ENCODE measurements at places on chromosomes 13 and 19.
A peak's percentile ranks its signal among the peaks of the same experiment; 100 is the strongest.

DNA sequence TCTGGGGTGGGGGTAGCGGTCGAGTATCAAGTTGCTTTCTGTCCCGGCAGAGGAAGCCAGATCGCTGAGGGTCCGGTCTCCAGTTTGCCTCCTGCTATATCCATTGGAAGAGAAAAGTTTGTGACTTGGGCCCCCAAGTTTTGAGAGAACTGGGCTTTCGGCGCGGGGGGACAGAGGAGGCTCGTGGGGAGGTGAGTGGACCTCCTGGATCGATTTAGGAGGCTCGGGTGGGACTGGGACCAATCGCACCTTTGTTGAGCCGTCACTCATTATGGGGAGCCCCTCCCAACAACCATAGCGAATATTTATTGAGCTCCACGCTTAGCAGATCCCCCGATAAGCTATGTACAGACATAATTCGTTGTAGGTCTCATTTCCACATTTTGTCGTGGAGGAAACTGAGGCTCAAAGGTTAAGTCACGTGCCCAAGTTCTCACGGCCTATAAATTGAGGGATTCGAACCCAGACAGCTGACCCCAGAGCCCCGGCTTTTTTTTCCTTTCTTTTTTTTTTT lies 909 bp downstream of the RFXANK start:
- no peak for ATAC-seq

- peak; percentile 10 for ATAC-seq
These were observed 81.3 kb downstream of the SLC7A1 start for GRCh38 chr13:29513981-29514719.

DNA sequence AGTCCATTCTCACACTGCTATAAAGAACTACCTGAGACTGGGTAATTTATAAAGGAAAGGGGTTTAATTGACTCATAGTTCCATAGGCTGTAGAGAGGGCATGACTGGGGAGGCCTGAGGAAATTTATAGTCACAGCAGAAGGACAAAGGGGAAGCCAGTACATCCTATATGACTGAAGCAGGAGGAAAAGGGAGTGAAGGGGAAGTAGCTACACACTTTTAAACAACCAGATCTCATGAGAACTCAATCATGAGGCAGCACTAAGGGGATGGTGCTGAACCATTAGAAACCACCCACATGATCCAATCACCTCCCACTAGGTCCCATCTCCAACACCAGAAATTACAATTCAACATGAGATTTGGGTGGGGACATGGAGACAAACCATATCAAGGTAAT lies 209.1 kb downstream of the DIAPH3 start:
- ATAC-seq, result no peak

GRCh38 chr13:94371855-94372254 lies 107.6 kb downstream of the DCT start:
- ATAC-seq, result no peak

- ATAC-seq, result peak; percentile 21
These were observed at the start of gene LIM2 for GRCh38 chr19:51387924-51388389. LIM2 (minus strand) TSS chr19:51387974; CDS start chr19:51387443, 531 bp downstream.

GRCh38 chr19:35657904-35658700 lies 8.2 kb upstream of the UPK1A start:
- no peak for ATAC-seq

GRCh38 chr19:798415-799075 lies 1.3 kb downstream of the PTBP1 start:
- no peak for ATAC-seq

DNA sequence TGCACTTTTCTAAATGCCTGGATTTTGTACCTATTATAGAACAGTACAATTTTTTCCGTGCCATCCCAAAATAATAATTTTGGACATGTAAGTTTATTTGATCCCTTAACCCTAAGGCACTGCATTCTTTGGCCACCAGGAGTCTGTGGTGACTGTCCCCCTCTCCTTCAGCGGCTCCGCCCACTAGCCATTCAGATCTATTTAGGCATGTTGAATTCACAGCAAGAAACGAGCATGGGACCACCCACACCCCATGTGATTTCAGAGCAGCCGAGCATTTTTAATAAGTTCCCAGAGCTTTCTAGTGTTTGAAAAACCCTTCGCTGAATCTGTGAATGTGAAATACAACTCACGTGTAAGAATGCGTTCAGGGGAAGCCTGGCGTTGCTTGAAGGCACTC lies 567.5 kb downstream of the MYO16 start:
- ATAC-seq, result no peak

- peak; percentile 22 for ATAC-seq
These were observed 46.2 kb downstream of the SKA3 start for GRCh38 chr13:21130116-21130515.

DNA sequence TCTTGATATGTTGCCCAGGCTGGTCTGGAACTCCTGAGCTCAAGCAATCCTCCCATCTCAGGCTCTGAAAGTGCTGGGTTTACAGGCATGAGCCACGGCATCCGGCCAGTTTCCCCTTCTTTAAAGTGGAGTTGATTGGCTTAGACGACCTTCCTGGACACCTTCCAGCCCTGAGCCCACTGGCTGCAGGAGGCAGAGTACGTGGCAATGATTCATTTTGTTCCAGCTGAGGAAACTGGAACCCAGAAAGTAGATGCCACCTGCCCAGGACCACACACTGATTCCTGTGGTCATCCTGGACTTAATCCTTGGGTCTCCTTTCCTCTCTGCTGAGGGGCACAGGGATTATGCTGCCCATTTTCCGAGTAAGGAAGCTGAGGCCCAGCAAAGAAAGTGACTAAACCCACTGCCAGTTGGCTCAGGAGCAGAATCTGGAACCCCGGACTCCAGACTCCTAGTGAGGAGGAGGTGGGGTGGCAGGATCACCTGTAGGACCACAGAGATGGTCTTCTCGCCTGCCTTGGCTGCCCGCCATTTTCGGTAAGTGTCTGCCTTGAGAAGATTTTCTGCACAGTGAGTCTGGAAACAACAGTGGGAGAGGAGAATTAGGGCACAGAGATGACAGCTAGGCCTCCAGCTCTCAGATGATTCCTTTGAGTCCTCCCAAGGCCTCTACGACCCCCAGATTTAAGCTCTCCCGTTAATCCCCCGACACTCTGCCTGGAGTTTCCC lies 737 bp downstream of the XRCC1 start:
- no peak for ATAC-seq

DNA sequence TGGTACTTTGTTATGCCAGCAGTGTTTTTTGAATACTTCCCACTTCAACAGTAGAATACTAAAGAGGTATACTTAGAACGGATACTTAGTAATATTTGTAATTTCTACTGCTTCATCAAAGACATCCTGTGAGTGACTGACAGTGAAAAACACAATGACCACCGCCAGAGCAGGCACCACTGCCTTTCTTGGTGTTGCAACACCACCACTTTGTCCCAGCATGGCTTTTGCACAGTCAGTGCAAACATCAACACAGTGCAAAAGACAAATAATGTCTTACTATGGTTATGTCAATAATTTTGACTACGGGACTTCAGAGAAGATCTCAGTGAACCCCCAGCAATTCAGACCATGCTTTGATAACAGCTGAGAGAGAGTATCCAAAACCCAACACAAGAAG lies 220.5 kb downstream of the RBM26 start:
- no peak for ATAC-seq

- peak; percentile 65 for ATAC-seq
These were observed 154.4 kb downstream of the GGACT start for GRCh38 chr13:100434010-100434763.

DNA sequence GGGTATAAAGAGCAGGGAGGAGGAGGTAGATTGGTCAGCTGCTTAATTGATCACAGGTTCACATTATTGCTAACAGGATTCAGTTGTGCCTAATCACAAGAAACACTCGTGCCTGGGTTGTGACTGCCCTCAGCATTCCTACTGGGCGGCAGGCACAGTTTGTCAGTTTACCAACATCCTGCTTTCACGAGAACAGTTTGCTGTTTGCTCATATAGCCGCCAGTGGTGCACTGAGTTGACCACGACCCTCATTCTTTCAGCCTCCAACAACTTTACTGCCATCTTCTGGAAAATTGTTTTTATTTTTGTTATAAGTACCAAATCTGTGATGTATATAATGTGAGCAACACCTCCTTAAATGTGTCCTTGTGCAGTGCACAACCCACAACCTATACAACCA lies 16.2 kb upstream of the IFT88 start:
- ATAC-seq, result no peak

DNA sequence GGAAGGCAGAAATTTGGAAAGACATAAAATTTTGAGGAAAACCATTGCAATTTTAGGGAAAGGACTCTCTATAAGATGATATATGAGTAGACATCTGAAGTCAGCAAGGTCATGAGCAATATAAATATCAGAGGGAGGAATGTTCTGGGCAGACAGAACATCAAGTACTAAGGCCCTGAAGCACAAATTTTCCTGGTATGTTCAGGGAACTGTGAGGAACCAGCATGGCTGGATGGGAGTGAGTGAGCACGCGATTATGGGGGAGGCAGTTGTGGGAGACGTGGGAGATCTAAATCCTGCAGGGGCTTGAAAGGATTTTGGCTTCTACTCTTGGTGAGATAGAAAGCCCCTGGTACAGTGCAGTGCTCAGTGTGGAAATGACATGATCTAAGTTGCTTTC lies 112.0 kb downstream of the TBC1D4 start:
- ATAC-seq, result no peak

DNA sequence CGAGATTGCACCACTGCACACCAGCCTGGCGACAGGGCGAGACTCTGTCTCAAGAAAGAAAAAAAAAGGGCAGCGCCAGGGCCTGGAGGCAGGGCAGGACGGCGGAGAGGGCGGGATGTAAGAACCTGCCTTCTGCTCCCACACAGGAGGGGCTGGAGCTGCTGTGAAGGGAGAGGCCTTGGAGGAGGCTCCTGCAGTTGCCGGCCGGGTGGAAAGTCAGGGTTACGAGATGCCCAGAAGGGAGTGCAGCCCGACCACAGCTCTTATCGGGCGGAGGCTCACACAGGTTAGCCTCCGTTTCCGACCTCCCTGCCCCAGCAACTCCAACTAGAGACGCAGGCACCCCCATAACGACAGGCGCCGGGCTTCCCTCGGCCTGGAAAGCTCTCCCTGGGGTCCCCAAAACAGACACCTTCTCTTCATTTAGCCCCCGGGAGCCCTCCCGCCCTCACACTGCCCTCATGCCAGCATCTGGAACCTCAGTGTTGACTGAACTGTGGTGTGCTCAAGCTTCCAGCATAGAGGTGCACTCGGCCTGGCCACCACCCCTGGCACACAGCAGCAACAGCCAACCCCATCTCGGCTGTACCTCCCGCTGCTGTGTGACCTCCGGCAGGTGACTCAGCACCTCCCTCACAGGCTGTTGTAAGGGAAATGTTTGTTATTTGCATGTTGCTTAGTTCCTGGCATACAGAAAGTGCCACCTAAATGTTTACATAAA lies 1.4 kb downstream of the PLPP2 start:
- peak; percentile 88 for ATAC-seq

GRCh38 chr13:102763741-102764140 lies 9.8 kb downstream of the TEX30 start:
- ATAC-seq, result no peak

GRCh38 chr13:99331881-99332293 lies 24.7 kb upstream of the GPR183 start:
- ATAC-seq, result no peak

DNA sequence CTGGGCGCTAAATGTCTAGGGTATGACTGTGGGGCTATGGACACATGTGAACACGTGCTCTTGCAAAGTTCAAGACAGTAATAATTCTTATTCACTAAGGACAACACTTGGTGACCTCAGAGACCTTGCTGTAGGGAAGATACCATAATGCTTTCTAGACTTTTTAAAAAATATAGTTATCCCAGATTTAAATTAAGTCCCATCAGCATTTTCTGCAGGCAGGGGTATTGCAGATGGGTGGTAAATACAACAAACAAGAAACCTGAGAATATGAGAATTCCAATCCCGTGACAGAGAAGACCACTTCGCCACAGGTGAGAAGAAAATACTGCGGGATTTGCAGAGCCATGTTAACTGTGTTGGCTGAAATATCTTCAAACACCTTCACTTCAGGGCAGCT lies 65.2 kb downstream of the SLC15A1 start:
- no peak for ATAC-seq

GRCh38 chr13:24684600-24684998 lies 4.4 kb downstream of the ATP12A start:
- peak; percentile 13 for ATAC-seq

GRCh38 chr19:42191855-42192254 lies 25.6 kb downstream of the DEDD2 start:
- ATAC-seq, result peak; percentile 94

DNA sequence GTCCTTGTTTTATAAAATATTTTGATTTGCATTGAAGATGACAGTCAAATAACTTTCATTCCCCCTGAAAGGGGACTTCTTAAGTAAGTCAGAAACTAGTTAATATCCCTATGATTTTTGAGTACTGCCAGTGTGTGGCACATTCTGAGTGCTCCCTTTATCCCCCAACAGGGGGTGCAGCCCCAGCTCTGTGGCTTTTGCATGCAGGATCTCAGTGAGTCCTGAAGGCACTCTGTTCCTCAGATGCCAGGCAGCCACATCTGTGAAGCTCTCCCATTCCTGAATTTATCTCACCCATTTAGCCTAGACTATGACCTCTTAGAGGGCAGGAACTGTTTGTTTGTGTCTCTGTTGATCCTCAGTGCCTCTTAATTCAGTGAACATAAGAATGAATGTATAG lies 123.1 kb downstream of the CDK8 start:
- ATAC-seq, result no peak

- no peak for ATAC-seq
These were observed 763 bp downstream of the FXYD7 start for GRCh38 chr19:35143818-35144217.

DNA sequence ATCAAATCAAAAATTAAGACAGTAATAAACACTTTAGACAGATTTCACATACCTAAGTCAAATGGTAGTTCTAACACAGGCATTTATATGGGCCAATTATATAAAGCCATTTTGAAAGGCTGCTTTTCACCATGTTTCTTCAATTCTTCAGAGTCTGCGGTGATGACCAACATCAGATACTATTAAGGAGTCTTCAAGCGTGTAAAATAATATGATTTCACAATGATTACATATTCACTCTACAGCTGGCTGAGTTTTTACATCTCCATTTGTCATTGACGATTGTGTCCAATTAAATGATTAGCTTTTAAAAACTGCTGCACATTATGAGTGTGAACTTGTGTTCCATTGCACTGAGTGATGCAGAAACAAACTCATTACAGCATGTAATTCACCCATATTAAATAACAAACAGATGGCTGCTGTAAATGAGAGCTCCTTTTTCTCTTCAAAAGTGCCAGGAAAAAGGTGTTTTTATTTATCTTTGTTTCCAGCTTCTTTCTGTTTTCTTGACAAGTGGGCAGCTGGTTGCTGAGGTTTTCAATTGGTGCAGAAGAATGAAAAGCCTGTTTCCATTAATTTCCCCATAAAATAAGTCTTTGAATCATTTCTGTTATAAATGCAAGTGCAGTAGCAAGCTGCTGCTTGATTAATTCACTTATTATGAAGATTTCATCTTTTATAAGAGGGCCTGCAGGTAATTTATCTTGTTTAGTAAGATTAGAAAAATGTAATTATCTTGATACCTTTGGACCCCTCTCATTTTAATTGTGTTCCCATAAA lies 676.1 kb upstream of the KLHL1 start:
- no peak for ATAC-seq

Data from esophagus mucosa (tissue), 1 donor.